ENCODE measurements at places on chromosomes 3 and 15.

- DNase-seq = no peak
These were observed 56.8 kb upstream of the NANOGP8 start for GRCh38 chr15:35141743-35142471.

DNA sequence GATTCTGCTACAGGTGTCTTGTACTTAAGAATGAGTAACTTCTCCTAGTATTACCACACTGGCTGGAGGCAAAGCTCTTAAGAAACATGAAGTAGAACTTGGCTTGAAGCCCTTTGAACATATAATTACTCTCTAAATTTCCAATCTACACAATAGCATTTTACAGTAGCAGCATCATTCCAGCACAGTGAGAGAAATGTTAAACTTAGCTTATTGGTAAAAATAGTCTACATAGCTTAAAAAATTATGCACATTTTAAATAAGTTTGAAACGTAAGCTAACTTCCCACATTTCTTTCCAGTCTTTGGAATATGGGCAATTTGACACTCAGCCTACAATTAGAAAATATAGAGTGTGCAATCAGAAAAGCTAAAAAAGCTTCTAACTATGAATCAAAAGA lies 32.8 kb upstream of the TOP2B start:
- DNase-seq = no peak

DNA sequence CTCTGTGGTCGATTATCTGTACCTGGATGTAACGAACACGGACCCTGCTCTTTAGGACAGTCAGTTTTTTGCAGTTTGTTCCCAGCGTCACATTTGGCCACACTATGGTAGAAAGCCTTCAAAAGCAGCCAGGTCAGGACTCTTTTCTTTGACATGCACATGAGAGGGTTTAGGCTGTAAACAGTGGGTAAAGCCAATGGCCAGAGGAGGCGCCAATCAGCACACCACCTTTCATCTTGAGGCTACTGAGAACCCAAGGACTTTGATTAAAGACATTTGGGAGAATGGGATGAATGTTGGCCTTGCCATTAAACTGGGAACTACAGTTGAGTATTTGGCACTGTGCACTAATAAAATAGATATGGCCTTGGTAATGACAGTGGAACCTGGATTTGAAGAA lies 225.9 kb downstream of the OXSM start:
- DNase-seq = no peak

DNA sequence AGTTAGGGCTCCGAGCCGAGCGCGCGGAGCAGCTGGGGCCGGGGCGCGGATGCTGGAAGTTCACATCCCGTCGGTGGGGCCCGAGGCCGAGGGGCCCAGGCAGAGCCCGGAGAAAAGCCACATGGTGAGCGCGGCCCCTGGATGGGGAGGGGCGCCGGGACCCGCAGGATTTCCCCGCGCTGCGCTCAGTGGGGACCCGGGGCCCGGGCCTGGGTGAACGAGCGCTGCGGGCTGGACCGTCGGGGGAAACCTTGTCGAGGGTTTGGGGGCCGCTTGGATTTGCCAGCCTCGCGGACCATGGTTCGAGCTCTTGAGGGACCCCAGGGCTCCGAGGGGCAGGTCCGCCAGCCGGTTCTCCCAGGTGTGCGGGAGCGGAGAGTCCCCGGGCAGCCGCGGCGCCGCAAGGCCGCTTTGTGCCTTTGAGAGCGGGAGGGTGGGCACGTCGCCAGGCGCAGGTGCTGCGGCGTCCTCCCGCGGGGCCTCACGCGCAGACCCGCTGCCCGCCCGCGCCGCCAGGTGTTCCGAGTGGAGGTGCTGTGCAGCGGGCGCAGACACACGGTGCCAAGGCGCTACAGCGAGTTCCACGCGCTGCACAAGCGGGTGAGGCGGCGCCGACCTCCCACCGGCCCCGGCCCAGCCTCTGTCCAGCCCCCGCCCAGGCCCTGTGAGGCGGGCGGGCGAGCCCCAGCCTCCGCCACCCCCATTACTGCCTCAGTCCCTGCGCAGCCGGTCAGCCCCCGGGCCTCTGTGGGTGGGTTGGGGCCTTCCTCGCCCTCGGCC lies at the start of gene SNX22:
TSS of gene SNX22 (plus strand) at position 5 of the 780 bp plus-strand sequence. CDS start at position 50, 45 bp downstream.
- DNase-seq = no peak

DNA sequence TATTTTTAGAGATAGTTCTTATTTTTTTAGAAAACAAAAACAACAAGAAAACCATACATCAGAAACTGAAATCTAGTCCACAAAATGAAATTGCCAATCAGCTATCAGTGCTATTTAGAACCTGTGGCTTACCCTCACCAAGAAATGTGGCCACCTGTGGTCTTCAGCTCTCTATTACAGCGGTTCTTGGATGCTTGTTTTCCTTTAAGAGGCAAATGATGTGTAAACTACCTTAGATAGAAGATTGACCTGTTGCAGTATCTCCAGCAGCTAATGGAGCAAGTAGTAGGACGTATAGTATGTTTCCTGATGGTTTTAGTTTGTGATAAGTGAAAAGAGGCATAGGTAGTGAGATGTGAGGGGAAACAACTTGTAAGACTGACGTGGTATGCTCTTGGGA lies 21.2 kb downstream of the TFG start:
- no peak for DNase-seq

DNA sequence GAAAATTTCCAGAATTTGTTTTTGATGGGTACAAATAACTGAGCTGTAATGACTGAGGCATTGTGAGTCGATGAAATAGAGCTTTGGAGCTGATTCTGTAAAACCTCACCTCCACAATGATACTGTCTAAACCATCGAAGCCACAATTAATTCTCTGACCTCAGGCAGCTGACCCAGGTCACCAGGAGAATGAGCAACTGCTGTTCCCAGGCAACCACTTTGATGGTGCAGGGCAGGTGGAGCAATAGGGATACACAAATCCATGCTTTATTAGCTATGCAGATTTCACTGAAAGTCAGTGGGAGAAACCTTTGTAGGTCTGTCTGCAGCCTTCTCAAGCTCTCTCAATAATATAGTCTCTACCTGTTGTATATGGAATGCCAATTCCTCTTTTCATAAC lies 204.4 kb downstream of the RYR3 start:
- no peak for DNase-seq

DNA sequence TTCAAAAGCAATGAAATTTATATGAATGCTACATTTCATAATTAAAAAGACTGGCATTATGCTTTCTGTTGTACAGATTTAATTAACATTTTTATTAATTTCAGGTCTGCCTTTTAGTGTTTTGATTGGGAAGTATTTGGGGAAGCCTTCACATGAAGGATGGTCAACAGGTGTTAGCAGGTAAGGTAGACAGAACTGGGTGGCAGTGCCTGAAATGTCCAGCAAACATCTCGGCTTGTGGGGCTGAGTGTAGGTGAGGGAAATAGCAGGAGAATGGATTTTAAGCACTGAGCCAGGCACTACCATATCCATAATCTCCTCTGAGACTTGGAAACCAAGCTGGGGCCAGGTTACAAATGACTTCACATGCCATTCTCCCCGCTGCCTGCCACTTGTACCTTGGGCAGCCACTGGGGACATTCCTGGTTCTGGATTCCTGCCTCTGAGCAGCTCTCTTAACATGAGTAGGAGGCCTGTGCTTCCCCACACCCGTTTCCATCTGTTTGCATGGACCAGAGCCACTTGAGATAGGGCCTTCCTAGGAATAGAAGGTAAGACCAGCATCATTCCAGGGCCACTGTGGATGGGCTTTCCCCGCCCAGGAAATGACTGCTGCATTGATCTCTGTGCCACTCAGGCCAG lies 125.9 kb upstream of the HES1 start:
- DNase-seq = no peak

GRCh38 chr3:99825004-99825640 lies 7.5 kb downstream of the CMSS1 start:
- DNase-seq = no peak

GRCh38 chr3:114494498-114494897 lies 200.7 kb downstream of the TIGIT start:
- no peak for DNase-seq

Data from left forelimb (tissue), 1 donor.